Left forelimb (tissue), 1 donor: ENCODE measurements at places on chromosomes 13 and 19.

- no peak for DNase-seq
Measured at GRCh38 chr19:38676878-38677646, 29.6 kb downstream of the ACTN4 start.

DNA sequence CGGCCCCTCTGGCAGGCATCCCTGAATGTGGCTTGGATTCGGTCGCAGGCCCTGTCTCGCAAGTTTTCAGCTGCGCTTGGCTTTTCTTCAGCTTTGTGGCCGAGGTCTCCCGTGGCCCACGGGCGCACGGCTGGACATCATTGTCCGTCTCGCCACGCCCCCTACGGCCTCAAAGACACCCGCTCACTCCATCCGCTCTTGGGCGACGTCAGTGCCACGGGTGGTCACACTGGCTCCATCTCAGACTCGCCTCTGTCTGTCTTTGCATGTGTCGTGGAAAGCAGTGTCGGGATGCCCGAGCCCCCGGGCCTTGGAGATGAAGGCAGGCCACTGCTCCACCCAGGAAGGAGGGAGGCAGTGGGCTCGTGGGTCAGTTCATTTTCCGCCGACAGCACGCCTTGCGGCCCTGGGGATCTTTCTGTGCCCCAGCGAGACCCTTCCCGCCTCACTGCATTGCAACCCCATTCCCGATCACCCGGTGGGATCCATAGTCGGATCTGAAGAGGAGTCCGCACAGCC lies 51.0 kb downstream of the ZNF146 start:
- DNase-seq: no peak

GRCh38 chr13:65093357-65093756 lies 2136.8 kb downstream of the PCDH9 start:
- no peak for DNase-seq

- no peak for DNase-seq
Measured at GRCh38 chr13:26628706-26629105, 71.2 kb downstream of the WASF3 start.

DNA sequence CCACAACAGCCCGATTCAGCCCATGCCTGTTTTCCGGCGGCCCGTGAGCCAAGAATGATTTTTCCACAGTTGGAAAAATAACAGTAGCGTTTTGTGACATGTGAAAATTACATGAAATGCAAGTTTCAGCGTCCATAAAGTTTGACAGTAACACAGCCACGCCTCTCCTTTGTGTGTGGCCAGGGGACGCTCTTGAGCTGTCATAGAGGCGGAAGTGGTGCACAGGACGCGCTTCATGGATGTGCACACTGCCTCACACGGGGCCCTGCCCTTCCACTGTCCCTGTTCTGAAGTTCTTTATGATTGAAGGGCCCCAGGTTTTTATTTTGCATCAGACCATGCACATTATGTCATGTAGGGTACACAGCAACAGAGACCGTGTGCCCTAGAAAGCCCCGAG lies 12.4 kb upstream of the ELAVL1 start:
- DNase-seq: no peak

- no peak for DNase-seq
Measured at GRCh38 chr13:71831716-71832115, 35.3 kb downstream of the DACH1 start.

GRCh38 chr13:25654322-25654721 lies 282.5 kb downstream of the ATP8A2 start:
- DNase-seq: no peak

DNA sequence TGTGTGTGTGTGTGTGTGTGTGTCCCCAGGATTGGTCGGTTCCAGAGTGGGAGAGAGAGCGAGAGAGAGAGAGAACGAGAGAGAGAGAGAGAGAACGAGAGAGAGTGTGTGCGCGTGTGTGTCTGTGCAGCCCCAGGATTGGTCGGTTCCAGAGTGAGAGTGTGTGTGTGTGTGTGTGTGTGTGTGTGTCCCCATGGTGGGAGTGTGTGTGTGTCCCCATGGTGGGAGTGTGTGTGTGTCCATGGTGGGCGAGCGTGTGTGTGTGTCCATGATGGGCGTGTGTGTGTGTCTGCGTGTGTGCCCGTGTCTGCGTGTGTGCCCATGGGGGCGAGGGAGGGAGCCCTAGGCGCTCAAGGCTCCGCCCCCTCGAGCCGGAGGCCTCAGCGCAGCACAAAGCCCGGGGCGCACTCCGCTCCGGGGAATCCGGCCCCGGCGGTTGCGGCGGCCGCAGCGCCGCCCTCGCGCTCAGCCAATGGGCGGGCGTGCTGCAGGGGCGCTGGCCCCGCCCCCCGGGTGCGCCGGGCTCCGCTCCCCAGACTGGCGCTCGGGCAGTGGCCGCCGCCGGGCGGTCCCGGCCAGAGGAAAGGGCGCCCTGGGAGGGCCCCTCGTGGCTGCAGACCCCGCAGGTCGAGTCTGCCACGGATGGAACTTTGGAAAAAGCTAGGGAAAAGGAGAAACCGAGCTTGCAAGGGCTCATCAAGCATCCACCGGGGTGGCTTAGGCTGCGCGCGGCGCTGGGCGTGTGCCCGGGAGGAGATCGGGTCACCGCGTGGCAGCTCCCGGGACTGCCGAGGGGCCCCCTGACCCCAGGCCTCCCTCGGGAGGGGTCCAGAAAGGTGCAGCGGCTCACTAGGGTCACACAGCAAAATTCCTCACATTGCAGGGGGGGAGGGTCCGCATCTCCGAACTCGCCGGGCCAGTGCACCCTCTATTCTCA lies 96.2 kb downstream of the INSR start:
- DNase-seq: peak; percentile 94

- no peak for DNase-seq
Measured at GRCh38 chr13:59623206-59623915, 540.4 kb downstream of the DIAPH3 start.

GRCh38 chr19:33005440-33005839 lies 33.4 kb downstream of the FAAP24 start:
- no peak for DNase-seq

- DNase-seq: no peak
Measured at GRCh38 chr19:18465964-18466339, 28.0 kb upstream of the ISYNA1 start.

- DNase-seq: no peak
Measured at GRCh38 chr19:22256856-22257255, 29.4 kb upstream of the ZNF729 start.

DNA sequence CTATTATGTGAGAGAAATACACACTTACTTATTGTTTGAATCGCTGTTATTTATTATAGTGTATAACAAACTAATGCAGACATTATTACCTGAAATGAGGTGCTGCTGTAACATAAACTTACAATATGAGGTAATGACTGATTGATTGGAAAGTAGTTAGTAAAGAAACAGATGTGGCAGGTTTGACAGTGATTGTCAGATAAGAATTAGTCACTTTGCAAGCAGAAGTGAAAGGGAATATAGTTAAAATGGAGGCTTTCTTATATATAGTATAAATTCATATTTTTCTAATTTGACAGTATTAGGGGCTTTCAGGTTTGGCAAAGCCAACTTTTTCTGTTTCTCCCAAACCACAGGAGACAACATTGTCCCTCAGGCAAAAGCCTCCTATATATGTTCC lies 20.6 kb downstream of the MIR17HG start:
- DNase-seq: no peak

GRCh38 chr19:3821156-3821555 lies 35.0 kb upstream of the MATK start:
- DNase-seq: no peak

GRCh38 chr19:48918801-48919247 lies 14.7 kb upstream of the DHDH start:
- no peak for DNase-seq

GRCh38 chr13:41006978-41007743 lies 12.0 kb downstream of the ELF1 start:
- DNase-seq: no peak

DNA sequence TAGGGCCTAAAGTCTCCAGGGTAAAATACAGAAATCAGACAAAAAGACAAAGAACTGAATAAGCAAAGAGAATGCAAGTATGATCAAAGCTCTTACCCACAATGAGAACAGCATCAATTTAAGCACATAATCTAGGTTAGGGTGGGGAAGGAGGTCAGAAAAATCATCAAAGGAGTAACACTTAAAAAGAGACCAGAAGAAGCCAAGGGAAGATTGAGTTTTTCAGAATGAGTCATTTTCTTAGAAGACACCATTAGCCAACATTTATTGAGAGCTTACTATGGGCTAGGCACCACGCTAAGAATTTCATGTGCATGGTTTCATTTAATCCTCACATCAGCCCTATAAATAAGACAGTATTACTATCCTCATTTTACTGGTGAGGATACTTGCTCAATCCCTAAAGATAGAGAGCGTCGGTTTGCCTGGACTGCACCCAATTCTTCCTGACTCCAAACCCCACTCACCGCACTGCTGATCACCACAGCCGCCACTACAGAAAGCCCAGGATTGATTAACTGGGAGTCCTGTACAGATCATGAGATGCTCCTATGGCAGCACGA lies 1.7 kb upstream of the SHISA2 start:
- DNase-seq: no peak

DNA sequence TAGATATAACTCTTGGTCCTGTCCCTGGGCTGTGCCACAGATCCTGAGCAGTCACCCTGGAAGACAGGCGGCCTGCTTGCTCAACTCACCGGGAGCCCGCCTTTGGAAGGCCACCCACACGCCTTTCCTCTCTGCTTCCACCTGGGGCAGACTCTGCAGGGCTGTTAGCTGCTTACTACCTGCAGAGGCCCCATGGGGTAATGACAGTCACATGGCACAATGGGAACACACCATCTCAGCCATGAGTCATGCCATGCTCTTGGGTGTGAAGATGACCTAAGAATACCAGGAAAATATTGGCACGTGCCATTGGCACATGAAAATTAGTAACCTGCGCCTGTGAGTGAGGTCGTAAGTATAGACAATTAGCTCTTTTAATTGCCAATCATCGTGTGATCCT lies 108.6 kb downstream of the COL4A2 start:
- DNase-seq: no peak

- DNase-seq: no peak
Measured at GRCh38 chr13:25276748-25277147, 10.5 kb downstream of the MTMR6 start.

GRCh38 chr19:23523863-23524262 lies 128.6 kb upstream of the ZNF91 start:
- no peak for DNase-seq

GRCh38 chr13:63124863-63125262 lies 1709.2 kb upstream of the PCDH20 start:
- no peak for DNase-seq

GRCh38 chr13:37621811-37622361 lies 23.3 kb upstream of the POSTN start:
- no peak for DNase-seq

DNA sequence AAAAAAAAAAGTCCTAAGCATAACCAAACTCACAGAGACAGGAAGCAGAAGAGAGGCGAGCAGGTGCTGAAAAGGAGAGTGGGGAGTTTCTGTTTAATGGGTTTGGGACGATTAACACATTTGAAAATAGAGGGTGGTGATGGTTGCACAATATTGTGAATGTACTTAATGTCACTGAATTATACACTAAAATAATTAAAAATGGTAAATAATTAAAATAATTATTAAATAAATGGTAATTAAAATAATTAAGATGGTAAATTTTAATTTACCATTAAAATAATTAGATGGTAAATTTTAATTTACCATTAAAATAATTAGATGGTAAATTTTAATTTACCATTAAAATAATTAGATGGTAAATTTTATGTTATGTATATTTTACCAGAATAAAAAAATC lies 74.8 kb upstream of the XPO4 start:
- no peak for DNase-seq

DNA sequence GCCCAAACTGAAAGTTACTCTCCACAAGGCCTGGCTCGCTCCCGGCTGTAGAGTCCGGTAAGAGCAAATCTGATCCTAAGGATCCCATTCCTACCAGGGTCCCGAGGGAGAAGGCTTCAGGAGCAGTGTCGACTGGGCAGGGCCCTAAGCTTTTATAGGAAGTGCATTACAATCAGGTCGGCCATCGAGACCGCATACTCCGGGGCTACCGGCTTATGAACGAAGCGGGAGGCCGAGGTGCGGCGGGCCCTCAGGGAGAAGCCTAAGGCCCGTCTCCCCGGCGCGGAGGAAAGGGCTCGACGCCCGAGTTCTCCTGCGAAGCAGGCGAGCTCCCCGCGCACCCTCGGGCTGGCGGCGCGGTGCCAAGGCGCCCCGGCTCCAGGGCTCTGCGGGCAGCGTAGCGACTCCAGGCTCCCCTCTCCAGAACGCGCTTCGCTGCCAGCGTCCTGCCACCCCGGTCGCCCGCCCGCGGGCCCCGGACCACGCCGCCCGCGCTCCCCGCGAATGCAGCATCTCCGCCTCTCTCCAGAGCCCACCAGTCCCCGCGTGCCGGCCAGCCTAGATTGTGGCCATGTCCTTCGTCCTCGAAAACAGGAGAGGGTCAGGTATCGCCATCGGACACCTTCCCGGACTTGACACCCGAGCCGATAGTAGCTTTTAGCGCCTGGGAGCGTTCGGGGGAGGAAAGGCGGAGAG lies 1.4 kb downstream of the EFNB2 start:
- peak; percentile 77 for DNase-seq

DNA sequence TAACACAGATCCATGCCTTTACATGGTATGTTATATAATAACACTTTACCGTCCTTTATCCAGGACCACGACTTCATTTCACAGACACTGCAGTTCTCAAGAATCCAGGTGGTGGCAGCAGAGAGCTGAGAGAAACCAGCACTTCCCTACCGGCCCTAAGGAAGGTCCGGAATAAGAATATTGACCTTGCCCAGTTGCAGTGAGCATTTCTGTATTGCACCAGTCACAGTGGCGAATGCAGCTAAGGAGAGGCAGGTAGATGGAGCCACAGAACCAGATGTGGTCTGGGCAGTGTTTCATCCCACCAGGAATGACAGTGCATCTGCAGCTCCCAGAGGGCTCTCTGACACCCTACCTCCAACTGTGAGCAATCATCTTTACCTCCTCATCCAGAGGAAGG lies 44.6 kb downstream of the ZNF787 start:
- DNase-seq: no peak

- no peak for DNase-seq
Measured at GRCh38 chr13:25177636-25178035, 5.5 kb upstream of the AMER2 start.

GRCh38 chr19:55901369-55902079 lies 30.6 kb downstream of the NLRP13 start:
- no peak for DNase-seq

- DNase-seq: no peak
Measured at GRCh38 chr13:42735010-42735409, 46.4 kb upstream of the FAM216B start.

DNA sequence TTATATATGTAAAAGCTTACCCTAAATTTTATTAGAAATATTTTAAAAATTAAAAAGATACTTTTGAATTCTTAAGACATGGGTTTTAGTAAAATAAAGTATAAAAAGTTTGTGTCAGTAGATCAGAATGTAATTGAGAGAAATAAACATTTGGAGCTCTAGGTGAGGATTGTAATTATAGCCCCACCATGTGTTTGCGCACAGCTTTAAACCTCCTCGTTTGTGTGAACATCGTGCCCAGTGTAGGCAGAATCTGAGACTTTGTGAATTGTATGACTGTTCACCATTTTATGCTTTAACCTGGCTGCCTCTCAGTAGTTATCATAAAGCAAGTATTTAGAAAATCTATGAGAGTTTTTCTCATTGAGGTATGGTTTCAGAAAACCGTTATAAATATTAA lies 29.1 kb downstream of the CUL4A start:
- no peak for DNase-seq

- no peak for DNase-seq
Measured at GRCh38 chr19:56103027-56103614, 18.0 kb downstream of the ZNF787 start.

- DNase-seq: no peak
Measured at GRCh38 chr19:34639491-34640085, 37.4 kb downstream of the SCGB2B2 start.
